Stimulated activated CD4-positive, alpha-beta T cell treated with anti-CD3 and anti-CD28 coated beads, TNF-alpha, amount 100 ng/mL, for 48 hours (primary cell): ENCODE measurements at places on chromosomes 6 and 20.

DNA sequence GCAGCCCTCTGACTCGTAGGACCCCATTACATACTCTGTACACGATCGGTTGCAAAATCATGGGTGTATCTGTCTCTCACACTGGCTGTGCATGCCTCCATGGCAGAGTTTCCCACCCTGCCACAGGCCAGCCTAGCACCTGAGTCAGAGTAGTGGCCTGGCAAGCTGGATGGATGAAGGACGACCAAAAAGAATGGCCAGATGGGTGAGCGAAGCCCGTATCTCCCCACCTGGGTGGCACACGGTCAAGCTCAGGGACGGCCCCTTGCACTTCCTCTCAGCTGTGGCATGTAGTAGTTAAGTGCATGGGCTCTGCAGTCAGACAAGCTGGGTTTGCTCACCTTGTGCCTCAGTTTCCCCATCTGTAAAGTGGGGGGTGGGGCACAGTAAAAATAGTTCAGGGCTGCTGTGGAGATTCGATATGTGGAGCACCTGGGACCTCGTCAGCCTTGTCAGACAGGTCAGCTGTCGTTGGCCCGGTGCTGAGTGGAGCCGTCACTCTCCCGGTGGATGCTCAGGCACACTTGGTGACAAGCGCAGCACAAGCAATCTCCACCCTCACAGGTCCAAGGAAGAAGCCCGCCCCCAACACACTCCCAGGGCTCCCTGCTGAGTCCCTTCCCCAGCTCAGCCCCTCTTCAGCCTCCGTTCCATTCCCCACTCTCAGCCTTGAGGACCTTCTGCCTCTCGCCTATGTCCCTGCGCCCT, 12.6 kb downstream of the CPNE5 start:
- DNase-seq = no peak

GRCh38 chr20:51570739-51571459, 28.4 kb upstream of the NFATC2 start:
- no peak for DNase-seq

DNA sequence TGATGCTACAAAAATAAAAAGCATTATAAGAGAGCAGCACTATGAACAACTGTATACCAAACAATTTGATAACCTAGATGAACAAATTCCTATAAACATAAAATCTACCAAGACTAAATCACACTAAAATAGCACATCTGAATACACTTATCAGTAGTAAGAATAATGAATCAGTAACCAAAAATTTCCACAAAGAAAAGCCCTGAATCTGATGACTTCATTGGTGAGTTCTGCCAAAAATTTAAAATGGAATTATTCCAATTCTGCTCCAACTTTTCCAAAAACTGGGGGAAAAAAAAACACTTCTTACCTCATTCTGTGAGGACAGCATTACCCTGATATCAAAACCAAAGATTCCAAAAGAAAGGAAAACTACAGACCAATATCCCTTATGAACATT, 206.2 kb downstream of the WDR27 start:
- DNase-seq = no peak

GRCh38 chr6:89999154-89999553, 104.9 kb downstream of the GJA10 start:
- DNase-seq = no peak

DNA sequence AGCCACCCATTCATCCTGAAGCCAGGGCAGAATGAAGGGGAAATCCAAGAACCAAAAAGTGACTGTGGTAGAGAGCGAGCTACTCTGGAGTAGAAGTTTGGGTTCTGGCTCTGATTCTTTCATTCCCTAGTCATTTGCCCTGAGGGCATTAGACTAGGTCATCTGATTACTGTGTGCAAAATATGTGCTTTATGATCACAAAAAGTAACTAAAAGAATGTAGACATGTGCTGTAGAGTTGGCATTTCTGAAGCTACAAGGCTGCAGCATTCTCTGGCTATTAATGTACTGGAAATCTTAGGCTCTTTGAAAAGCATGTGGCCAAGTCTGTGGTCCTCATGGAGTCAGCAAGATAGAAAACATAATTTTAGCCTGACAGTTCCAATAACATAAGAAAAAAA, 94.2 kb downstream of the TBC1D7 start:
- DNase-seq = no peak

DNA sequence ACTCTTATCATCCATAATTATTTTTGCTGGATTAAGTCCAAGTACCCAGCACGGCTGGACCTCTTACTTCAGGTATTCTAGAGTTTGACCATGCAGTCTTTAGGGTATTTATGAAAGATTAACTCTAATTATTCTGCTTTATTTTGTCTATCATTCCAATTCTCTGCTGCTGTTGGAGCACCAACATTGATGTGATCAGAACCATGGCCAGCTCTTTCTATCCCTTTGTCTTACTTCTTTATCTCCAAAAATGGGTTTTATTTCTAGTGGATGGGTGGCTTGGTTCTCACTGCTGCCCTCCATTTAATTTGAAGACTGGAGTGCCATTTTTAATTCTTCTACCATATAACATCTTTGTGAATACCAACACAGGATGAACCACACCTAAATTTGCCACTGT, 704.3 kb downstream of the FRK start:
- no peak for DNase-seq

DNA sequence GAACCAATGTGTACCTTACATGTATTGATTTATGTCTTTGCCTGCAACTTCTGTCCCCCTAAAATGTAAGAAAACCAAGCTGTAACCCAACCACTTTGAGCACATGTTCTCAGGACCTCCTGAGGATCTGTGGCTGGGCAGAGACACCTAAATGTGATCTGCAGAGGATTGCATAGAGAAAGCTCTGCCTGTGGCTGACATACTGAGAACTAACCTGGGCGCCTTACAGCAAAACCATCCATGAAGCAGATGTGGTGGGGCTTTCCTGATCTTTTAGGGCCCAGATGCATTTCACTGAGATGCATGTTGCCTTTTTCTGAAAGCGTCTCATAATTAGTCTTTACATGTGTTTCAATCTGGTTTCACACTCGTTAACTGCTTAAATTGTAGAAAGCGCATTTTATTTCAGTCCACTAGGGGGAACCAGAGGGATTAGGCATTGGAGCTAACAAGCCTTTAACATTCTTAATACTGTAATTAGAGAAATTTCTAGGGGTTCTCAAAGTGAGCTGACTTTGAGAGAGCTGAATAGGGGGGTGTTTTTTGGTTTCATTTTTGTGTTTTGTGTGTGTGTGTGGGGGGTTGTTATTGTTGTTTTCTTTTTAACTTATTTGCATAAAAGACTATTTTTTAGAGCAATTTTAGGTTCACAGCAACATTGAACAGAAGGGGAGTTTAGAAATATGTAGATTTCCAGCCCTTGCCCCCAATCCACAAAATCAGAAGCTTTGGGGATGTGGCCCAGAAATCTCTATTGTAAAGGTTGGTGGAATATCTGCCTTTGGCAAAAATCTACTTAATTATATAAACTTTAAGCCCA, 50.9 kb upstream of the FAM184A start:
- no peak for DNase-seq

DNA sequence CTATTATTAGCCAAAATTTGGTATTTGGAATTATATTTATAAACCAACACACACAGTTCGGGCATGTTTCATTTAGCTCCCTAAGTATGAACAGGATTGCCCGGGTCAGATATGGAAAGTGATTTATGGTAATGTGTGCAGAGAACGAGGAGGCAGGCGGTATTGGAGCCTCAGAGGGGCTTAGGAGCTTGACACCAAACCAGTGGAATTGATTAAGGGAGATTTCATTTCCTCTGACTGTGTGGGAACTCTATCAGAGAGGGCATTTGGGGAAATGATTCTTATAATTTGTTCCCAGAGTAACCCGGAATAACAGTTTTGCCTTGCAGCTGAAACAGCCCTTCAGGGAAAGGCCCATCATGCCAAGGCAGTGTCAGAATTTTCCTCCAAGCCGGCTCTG, 115.1 kb upstream of the SPTLC3 start:
- no peak for DNase-seq

- DNase-seq = peak; percentile 63
Observed at GRCh38 chr6:104682722-104683643, 176.7 kb downstream of the HACE1 start.

GRCh38 chr6:10624836-10625235, 69.6 kb downstream of the C6orf52 start:
- no peak for DNase-seq

GRCh38 chr6:157225575-157225995, 97.7 kb downstream of the TMEM242 start:
- no peak for DNase-seq

DNA sequence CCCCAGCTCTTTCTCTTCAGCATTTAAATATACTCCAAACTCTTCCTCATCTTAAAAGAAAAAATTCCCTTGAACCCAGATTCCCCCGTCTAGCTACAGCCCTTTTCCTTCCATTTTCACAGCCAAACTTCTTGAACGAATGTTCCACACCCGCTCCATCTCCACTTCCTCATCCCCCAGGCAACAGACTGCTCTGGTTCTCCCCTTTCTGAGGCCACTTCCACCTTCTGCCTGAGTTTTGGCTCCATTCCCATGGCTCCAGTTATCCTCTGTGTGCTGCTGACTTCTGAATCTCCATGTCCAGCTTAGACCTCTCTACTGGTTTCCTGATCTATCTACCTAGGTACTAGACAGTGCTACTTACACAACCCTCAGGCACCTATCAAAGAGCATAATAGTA, 106.4 kb downstream of the RALGAPA2 start:
- DNase-seq = no peak

DNA sequence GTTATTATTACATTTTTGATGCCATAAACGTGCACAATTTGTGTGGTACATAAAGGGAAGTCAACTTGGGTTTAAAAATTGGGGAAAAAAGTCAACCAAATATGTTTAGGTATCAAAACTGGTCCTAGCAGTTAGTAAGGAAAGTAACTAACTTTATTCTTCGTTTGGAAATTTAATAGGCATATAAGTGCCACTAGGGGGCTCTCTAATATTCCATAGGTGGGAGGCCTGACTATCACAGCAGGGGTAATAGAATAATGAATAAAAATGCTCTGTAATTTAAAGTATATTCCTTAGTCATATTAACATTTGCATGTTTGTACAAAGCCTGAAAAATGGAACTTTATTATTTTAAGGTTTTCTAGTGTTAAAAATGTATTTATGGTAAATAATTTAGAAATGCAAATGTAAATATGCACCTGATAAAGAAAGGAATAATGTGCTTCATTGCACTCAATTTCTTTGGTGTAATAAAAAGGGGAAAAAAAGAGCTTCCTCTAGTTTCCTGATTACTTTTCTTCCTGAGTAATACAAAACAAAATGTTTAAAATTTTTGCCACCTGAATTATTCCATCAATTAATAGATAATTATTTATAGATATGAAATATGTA, 125.7 kb upstream of the HDAC2 start:
- DNase-seq = no peak

DNA sequence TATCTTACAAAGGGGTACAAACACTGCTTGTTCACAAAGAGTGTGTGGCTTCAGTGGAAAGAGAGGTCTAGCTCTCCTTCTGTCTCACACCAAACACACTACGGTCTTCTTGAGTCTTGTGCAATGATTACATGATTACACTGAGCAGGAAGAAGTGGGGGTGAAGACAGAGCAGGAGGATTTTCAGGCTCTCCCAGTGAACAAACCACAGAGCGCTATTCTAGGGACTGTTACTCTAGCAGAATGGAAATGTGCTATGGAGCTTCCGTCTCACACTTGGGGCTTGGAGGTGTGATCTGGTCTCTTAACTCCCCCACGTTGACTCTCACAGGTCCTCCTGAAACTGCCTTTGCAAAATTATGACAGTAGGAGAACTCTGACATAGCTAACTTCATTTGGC, 203.4 kb downstream of the MYLK4 start:
- no peak for DNase-seq

DNA sequence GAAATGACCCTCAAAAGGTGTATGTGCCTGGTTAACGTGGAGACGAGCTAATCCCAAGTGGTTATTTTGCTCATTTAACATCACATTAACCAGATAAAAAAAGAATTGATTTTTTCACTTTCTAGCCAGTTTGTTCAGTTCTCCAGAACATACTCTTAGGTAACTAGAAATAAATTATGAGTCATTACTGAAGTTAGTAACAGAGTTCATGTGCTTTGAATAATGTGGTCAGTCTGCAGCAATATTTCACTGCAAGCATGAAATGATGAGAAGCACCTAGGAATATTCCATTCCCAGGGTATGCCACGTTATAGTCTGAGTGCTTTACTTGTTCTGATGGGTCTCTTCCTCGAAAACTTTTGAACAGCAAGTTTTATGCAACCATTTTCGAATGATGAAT, 138.3 kb upstream of the INSM1 start:
- no peak for DNase-seq

- DNase-seq = no peak
Observed at GRCh38 chr20:9075264-9076095, 6.6 kb downstream of the PLCB4 start.
